Caki2 (cell line): ENCODE measurements at places on chromosomes 16 and 17.
A peak's percentile ranks its signal among the peaks of the same experiment; 100 is the strongest.

GRCh38 chr17:73719588-73720071 lies 75.4 kb upstream of the SDK2 start:
- no peak for DNase-seq

- no peak for DNase-seq
These were observed 157.4 kb upstream of the CHMP6 start for GRCh38 chr17:80833952-80834892.

- DNase-seq: no peak
These were observed 120.2 kb upstream of the HS3ST2 start for GRCh38 chr16:22693638-22694340.

DNA sequence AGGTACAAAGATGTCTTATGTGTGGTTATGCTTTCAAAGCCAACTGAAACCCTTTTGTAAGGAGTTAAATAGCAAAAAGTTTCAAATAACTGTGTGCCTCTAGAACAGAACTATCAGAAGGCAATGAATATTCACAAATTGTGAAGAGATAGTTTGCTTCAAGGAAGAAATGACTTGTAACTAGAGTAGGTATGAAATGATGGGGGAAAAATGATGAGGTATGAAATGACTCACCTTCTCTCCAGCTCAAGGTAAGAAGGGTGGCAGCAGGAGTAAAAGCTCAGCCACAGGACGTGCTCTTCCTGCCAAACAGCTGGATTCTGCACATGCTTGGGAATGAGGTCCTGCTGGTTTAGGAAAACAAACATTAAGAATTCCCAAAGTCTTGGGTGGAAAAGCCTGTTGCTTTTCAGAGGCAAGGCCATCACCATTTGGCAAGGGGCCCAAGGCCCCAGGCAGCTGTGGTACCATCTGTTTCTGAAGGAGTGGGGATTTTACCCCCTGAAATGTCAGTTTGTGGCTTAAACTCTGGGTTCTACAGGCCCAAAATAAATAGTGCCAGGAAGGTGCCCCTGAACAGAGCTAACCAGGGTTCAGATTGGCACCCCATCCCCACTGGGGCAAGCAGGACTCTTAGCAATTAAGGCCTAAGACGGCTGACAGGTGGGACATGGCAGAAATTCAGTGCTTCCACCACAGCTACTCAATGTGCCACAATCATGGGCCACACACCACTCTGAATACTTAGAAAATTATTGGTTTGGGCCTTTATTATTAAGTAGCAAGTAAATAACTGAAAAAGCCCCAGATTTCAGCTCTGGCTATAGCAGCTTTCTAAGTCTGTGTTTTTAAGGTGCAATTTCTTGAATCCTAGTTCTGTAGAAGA lies 13.3 kb downstream of the HERPUD1 start:
- DNase-seq: peak; percentile 8

DNA sequence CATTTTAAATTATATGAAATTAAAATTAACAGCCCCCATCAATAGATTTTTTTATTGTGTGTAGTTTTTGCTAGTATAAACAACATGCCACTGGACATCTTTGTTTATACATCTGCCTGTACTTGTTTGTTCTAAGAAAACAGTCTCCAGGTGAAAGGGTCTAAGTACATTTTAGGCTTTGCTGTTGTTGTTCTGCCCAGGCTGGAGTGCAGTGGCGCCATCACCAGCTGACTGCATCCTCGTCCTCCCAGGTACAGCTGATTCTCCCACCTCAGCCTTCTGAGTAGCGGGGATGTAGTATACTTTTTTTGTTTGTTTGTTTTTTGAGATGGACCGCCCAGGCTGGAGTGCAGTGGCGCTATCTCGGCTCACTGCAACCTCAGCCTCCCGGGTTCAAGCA lies 25.5 kb downstream of the C17orf58 start:
- DNase-seq: no peak
